Coronary artery (tissue), 2 donors: ENCODE measurements at places on chromosomes 1 and 21.

DNA sequence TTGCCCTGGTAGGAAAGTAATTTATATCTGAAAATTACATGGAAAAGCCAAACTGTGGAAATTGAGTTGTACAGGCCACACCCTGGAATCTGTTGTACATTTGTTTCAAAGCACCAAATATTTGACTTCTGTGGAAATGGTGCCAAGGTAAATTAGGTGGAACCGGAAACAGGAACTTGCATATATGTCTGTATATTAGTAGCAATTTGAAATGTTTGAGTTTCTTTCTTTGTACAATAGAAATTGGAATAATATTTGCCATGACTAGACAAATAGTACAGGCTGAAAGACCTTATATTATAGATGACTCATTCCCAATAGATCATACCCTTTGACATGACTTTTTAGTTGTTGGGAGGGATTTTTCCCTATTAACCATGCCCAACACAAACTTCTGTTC lies 10.5 kb upstream of the TAF1A start:
- no peak for DNase-seq

DNA sequence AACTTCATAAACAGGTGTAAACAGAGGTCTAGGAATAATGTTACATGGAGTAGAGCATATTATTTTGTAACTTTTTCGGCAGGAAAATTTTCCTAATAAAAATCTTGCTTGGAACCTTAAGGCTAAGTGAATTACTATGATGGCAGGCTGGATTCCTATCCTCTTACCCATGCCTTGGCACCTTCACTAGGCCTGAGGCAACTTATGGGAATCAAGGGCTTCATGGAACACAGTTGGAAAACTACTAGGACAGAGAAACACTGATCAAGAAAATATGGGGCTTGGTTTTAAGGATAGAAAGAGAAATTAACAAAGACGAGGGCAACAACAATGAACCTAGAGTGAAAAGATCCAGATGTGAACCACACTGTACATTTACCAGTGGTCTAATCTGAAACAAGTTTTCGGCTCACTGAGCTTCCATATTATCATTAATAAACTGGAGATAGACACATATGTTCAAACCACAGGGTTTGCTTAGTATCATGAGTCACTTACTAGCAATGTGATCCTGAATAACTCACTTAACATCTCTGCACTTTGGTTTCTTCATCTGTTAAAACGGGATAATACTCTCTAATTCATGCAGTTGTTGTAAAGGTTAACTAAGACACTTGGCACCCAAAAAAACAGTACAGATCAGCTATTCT lies 68.5 kb downstream of the GPATCH2 start:
- no peak for DNase-seq

GRCh38 chr1:230158415-230159291 lies 91.6 kb downstream of the GALNT2 start:
- no peak for DNase-seq

GRCh38 chr1:113307771-113308445 lies 82.4 kb upstream of the MAGI3 start:
- no peak for DNase-seq

GRCh38 chr1:203638950-203639349 lies 12.3 kb downstream of the ATP2B4 start:
- no peak for DNase-seq

- no peak for DNase-seq
Observed at GRCh38 chr1:64295561-64295960, 92.1 kb downstream of the UBE2U start.

DNA sequence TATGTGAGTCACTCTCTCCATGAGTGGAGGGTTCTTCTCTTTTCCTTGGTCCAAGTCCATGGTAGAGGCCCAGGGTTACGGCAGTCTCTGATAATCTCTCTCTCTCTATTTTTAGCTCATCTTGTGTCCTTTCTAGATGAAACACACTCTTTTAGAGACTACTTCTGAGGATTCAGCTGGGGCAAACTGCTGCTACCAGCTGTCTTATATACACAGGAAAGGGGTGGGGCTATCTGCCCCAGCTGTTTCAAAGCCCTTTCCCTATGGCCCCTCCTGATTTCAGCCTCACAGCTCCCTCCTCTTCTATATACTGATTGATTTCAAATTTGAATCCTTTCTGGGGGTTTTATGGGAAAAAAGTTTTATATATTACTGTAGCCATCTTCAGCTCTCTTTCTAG lies 324.8 kb downstream of the RWDD3 start:
- no peak for DNase-seq

DNA sequence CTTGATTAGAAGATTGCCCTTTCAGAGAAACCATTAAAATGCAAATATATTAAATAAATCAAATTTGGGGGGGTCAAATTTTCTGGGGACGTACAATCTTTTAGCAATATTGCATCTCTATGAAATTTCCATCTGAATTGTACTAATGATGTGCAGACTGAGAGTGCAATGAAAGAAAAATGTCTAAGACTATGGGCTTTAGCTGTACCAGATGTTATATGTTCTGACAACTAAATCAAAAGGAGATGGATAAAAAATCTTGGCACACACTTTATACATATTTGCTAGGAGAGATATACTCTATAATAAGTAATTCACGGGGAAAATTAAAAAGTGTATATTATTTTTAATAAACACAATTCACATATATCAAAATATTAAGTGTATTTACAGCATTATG lies 13.0 kb upstream of the PLPPR5 start:
- DNase-seq = no peak

- peak; percentile 93 for DNase-seq
Observed at GRCh38 chr1:50969611-50970508, at the start of gene CDKN2C. TSS of gene CDKN2C (plus strand) at chr1:50970245. CDS start at chr1:50970369, 124 bp downstream.

GRCh38 chr21:34037009-34037795 lies 36.2 kb upstream of the MRPS6 start:
- no peak for DNase-seq

DNA sequence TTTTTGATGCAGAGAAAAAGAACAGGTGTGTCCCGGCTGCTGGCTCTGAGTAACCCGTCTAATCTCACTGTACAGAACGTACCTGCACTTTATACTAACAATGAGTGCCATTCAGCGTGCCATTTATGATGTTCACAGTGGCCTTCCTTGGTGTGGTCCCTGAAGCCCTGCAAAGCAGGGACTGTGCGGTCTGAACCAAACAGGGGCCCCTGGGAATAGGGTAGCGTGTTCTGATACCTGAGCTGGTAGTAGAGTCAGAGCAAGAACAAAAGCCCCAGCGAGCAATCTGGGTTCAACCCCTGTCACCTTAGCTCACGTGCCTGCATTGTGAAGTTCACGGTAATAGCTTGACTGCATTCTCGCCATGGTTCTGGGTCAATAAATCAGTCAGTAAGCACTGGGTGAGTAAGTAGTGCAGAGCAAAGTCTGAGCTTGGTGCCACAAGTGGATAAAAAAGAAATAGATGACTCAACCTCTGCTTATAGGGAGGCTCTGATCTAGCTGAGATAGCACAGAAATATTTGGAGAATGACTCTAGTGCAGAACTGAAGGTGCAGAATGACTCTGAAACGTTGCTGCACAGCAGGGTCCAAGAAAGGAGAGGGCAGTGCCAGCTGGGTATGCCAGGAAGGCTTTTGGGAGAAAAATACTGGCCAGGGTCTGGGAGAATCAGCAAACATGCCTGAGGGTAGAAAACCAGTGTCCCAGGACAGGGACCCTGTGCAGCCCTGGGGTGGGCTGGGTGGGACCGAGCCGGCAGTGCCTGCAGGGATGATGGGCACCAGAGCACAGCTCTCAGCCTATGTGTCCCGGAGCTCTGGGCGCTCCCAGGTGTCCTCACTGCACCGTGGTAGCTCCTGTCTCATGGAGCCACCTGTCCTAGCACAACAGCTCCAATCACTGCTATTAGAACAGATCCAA lies 125.9 kb downstream of the RHOU start:
- no peak for DNase-seq

DNA sequence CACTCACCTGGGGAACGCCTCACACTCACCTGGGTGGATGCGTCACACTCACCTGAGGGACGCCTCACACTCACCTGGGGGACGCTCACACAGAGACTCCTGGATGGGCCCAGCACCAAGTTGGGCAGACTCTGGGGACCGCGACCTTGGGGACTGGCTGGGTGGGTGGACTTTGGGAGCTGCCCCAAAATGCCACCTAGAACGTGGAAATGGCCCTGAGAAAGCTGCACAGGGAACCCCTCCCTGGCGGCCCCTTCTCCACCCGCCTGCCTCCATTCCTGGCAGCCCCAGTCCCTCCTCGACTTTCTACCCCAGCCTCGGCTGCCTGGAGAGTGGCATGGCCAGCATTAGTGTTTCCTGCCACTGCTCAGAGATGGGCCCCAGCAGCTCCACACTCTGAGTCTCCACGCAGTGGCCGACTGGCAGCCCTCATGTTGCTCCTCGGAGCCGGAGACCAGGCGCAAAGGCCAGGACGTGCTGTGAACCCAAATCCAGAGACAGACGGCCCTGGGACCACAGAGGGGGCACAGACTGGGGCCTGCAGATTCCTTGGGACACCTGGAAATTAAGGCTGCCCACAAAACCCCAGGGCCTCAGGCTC lies 46.5 kb upstream of the ACTRT2 start:
- peak; percentile 56 for DNase-seq

GRCh38 chr1:8681911-8682310 lies 135.5 kb downstream of the RERE start:
- DNase-seq = no peak

GRCh38 chr1:76083189-76083588 lies 8.6 kb downstream of the ST6GALNAC3 start:
- DNase-seq = no peak

GRCh38 chr21:41651406-41651805 lies 115.4 kb downstream of the RIPK4 start:
- no peak for DNase-seq

- no peak for DNase-seq
Observed at GRCh38 chr1:167294528-167294927, 73.8 kb downstream of the POU2F1 start.

DNA sequence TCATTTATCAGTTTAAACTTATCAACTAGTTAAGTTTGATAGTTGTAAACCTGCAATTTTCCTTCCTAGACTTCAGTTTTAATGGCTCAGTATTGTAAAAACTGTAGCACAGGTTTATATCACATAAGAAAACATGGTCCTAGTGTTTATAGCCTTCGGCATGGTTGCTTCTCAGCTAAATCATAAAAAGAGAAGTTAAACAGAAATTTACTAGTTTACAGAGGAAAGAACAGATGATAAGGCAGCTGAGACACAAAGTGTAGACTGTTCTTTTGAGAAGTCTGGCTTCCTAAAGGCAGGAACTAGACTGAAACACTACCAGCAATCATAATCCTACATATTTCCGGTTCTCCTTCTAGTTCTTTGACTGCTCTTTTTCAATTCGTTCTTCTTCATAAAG lies 39.8 kb downstream of the WNT2B start:
- DNase-seq = no peak

GRCh38 chr1:59674595-59674994 lies 140.2 kb upstream of the HOOK1 start:
- no peak for DNase-seq

DNA sequence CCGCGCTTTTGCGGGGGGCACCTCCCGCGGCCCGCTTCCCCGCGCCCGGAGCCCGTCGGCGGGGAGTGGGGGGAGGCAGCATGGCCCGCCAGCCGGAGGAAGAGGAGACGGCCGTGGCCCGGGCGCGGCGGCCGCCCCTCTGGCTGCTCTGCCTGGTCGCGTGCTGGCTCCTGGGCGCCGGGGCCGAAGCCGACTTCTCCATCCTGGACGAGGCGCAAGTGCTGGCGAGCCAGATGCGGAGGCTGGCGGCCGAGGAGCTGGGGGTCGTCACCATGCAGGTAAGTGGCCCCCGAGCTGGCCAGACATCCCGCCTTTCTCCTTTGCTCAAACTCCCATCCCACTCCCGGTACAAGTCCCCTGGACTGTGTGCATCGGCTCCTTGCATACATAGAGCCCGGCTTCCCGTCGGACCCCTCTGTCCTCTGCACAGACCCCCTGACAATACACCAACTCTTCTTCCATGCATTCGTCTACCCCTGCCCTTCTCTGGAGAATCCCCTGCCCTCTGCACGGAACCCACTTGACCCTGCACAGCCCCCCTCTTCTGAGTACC lies 812 bp downstream of the CACHD1 start:
- DNase-seq = peak; percentile 76

GRCh38 chr1:114173680-114174079 lies 20.0 kb upstream of the SYT6 start:
- DNase-seq = no peak

DNA sequence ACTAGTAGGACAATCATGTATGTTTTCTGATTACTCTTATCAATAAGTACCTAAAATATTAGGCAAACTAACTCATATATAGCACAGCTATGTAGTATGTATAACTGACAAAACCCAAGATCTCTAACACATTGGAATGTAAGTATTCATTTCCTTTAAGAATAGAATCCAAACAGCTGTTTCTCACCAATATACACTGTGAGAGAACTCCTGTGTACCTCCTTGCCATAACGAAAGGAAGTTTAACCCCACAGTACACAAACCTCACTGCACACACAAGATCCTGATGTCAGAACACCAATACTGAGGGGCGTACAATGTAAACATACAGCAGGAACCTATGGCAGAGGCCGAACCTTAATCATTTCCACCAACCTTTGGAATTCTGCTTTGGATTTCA lies 113.0 kb downstream of the SMYD3 start:
- DNase-seq = no peak

- peak; percentile 59 for DNase-seq
Observed at GRCh38 chr1:207863893-207864535, 46.9 kb downstream of the CD34 start.

- peak; percentile 79 for DNase-seq
Observed at GRCh38 chr21:45129189-45129923, 55.0 kb downstream of the ADARB1 start.

DNA sequence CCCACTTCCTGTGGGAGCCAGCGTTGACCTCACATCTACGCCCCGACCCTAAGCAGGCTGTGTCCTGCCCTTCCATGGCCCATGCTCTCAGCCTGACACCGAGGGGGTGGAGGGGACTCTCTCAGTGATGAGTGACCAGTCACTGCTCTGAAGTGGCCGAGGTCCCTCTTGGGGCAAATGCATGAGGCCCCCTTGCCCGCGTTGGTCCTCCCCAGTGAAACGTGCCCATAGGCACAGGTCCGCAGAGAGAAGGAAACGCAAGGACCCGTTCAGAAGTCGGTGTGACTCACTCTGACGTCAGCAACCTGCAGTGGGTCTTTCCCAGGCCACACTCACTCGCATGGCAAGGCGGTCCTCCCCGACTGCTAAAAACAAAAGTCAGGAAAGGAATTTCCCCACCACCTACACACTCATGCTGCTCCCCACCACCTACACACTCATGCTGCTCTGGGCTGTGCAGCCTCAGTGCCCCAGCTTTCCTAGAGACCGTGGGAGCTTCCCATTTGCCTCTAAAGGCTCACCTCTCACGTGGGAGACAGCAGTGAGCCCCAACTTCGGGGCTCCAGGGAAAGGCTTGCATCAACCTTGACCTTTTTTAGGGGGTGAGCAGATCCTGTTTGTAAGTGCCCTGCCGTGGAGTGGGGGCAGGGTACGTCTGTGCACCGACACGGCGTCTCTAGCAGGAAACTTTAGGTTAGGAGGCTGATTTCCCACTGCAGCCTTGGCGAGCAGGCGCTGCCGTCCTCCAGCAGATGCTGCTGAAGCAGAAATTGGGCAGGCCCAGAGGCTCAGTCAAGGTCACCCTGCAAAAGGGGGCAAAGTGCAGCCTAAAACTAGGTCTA lies 11.4 kb downstream of the UBASH3A start:
- no peak for DNase-seq
